Amniotic epithelial cell (primary cell): ENCODE measurements at places on chromosomes 4 and X.
A peak's percentile ranks its signal among the peaks of the same experiment; 100 is the strongest.

- DNase-seq = no peak
Observed at GRCh38 chrX:39065051-39065871, 264.0 kb downstream of the MID1IP1 start.

DNA sequence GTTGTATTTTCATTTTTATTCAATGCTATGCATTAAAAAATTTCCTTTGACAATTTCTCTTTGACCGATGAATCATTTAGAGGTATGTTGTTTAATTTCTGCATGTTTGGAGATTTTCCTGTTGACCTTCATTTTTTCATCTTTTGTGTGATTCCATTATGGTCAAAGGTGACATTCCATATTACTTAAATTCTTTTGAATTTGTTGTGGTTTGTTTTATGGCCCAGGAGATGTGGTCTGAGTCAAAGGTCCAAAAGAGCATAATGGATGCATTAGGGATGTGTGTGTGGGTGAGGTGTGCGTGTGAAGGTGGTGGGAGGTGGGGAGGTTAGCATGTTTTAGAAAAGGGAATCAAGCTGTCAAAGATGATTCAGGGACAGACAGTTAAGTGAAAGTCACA lies 76.0 kb upstream of the GIMD1 start:
- DNase-seq = no peak

- DNase-seq = no peak
Observed at GRCh38 chr4:81620442-81620841, 148.7 kb upstream of the RASGEF1B start.

GRCh38 chr4:146458594-146458993 lies 63.1 kb downstream of the SLC10A7 start:
- no peak for DNase-seq

DNA sequence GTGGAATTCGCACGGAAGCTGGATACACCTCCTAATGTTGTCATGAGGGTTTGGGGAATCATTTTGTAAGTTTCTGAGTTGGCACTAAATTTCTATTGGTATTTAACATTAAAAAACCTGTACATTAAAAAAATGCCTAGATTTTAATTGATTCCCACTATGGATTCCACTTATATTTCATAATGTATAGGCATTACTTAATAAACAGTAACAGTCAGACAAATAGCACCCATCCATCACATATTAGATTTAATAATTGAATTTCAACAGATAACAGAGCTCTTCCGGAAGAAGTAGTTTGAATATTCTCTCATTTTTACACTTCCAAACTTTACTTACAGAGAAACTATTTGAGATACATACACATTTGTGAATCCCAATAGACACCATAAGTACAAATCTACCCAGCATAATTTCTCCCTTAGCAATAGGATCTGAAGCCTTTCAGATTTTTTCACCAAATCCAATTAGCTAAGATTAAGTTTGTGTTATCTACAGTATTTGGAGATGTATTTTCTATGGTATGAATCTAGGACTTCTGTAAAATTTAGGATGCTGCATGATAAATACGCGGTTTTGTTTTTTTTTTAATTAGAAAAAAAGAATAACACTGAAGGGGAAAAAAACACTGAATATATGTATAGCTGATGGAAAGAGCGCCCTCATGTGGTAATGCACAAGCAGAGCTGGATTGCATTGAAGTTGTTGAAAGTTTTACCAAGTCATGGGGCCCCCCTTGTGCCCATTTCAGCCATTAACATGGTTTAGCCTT lies 12.2 kb upstream of the ODAM start:
- DNase-seq = peak; percentile 60

DNA sequence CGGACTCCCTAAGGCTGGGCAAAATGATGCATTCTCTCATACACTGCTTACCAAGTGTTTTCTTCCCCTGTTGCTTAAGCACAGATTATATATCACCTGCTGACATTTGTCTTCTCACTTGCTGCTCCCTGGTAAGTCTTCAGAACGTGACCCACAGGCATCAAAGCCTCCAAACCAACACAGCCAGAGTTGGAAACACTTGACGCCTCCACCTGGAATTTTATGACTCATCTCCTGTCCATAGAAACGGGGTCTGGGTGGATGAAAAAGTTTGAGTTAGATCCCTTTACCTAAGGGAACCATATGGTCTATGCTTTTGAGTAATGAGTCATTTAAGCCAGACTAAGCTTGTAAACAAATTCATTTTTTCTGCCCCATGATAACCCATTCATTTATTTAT lies 251.6 kb downstream of the USP46 start:
- DNase-seq = no peak

- DNase-seq = no peak
Observed at GRCh38 chr4:27145597-27145996, 285.0 kb downstream of the STIM2 start.

DNA sequence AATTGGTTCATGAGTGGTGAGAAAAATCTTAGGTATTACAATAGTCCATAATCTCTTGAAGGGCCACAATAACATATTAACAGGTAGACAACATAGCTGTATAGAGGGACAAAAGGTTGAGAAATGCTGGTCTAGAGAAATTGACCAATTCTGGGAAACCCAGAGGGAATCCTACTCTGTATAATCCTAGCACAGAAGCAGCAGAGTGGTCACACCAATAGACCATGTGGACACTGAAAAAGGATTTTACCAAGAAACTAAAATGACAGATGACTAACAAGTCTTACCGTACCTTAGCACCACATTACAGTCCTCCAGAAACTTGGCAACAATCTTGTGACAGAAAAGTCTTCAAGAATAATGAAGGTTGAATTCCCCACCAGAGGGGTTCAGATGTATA lies 169.1 kb upstream of the PCDH18 start:
- DNase-seq = no peak

DNA sequence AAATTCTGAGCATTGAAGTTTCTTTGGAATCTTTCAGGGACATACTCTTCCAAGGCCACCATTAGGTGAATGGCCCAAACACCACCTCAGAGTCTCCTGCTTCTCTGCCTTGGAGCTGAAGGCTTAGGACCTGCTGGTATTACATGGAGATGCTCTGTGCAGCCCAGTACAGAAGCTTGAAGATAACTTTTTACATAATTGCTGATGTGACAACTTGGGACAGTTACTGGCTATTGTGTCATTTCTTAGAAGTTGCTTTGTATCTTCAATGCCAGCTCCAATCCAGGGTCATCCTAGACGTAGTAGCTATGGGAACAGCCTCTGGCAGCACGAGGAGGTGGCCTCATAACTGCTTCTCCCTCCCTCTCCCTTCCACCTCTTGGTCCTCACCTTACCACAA lies 60.5 kb downstream of the RTL5 start:
- DNase-seq = no peak

GRCh38 chrX:47623540-47624027 lies 3.9 kb upstream of the SYN1 start:
- DNase-seq = peak; percentile 81

DNA sequence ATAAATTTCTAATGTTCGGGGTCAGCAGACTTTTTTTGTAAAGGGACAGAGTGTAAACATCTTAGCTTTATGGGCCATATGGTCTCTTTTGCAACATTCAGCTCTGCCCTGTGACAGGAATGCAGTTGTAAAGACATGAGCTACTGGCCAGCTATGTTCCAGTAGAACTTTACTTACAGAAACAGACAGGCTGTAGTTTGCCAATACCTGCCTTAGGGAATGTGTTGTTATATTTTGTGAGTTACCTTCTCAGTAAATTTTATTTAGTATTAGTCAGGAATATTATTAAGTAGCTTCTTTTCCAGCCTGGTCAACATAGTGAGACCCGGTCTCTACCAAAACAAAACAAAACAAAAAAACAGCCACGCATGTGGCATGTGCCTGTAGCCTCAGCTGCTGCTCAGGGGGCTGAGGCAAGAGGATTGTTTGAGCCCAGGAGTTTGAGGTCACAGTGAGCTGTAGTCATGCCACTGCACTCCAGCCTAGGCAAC lies 48.7 kb downstream of the HTT start:
- peak; percentile 86 for DNase-seq

GRCh38 chr4:99025506-99025905 lies 30.0 kb downstream of the METAP1 start:
- no peak for DNase-seq

GRCh38 chr4:153419029-153419428 lies 47.1 kb upstream of the TMEM131L start:
- no peak for DNase-seq

GRCh38 chrX:17413228-17413627 lies 38.2 kb downstream of the NHS start:
- DNase-seq = peak; percentile 3

- DNase-seq = peak; percentile 53
Observed at GRCh38 chr4:11421116-11421515, 7.6 kb downstream of the HS3ST1 start.

- no peak for DNase-seq
Observed at GRCh38 chr4:14151101-14151500, 523.6 kb upstream of the BOD1L1 start.

- DNase-seq = peak; percentile 33
Observed at GRCh38 chr4:26135331-26135730, 185.5 kb upstream of the RBPJ start.

- no peak for DNase-seq
Observed at GRCh38 chr4:188139141-188139540, at the start of gene TRIML1. TSS of gene TRIML1 (plus strand) at chr4:188139441. CDS start at chr4:188139559, 118 bp downstream.

DNA sequence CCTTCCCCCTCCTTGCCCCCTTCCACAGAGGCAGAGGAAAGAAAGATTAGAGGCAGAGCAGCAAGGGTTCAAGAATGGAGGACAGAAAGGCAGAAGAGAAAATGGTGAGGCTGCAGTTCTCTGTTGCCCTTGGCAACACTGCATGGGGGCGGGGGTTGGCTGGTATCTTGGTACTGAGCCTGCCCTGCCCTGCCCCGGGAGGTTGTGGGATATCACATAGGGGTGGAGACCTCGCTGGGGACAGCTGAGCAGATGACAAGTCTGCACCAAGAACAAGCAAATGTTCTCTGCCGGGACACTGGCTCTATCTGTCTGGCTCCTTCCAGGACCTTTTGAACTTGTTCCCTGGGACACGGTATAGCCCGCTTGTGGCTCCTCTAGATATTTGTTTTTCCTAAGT lies 39.8 kb downstream of the NHS start:
- no peak for DNase-seq

DNA sequence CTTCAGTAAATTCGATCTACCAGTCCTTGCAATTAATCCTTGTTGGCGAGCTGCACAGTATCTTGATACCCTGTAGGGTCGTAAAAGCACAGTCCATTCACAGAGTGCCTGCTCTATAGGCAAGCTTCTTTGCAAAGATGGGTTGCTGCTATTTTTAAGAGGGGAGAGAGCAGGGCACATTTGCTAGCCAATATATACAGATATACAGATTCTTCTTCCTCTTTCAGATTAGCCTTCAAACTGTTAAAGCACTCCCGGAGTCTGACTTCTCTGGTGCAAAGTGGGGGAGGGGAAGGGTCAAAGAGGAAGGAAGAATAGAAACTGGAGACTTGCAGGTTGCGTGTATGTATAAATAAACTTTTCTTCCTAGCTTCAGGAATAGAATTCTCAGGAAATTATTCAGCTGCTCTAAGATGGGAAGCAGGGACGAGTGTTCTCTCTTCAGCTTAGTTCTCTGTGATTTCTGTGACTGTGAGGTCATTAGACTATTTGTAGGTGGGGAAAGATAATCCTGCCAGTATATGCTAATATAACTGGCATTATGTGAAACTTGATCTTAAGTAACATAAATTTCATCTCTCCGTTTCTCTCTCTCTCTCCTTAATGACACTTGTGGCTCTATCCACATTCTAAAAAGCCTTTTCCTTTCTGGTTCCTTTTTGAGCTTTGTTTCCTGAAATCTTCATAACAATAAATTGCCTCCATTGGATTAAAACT lies at the start of gene CYSLTR1:
CYSLTR1 (minus strand) TSS at position 242 of the 717 bp plus-strand sequence. CDS start 53,865 bp downstream, outside the sequence.
- DNase-seq = no peak

DNA sequence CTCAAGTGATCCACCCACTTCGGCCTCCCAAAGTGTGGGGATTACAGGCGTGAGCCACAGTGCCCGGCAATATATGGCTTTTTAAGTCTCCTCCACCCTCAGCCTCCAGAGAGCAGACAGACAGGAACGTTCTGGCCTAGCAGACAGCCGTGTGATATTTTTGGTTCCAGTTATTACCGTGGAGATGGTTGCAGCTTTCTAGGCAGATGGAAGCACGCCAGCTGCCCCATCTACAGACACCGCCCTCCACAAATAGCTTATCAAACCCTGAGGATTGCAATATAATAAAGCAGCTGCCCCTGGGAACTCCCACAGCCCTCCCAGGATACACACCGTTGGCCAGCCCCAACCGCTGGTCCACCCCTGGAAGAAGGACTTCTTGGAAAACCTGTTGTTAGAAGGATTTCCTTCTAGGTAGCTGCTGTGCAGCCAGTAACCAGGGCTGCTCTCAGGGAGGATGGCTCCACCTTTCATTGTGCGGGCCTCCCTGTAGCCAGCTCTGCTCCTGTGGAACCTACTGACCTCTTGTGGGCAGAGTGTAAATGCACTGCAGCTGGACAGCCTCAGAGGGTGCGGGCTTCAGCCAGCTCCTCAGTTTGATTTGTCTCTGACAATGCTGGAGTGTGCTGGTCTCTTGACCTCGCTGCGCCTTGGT lies 44.0 kb downstream of the SLC25A5 start:
- DNase-seq = peak; percentile 64

DNA sequence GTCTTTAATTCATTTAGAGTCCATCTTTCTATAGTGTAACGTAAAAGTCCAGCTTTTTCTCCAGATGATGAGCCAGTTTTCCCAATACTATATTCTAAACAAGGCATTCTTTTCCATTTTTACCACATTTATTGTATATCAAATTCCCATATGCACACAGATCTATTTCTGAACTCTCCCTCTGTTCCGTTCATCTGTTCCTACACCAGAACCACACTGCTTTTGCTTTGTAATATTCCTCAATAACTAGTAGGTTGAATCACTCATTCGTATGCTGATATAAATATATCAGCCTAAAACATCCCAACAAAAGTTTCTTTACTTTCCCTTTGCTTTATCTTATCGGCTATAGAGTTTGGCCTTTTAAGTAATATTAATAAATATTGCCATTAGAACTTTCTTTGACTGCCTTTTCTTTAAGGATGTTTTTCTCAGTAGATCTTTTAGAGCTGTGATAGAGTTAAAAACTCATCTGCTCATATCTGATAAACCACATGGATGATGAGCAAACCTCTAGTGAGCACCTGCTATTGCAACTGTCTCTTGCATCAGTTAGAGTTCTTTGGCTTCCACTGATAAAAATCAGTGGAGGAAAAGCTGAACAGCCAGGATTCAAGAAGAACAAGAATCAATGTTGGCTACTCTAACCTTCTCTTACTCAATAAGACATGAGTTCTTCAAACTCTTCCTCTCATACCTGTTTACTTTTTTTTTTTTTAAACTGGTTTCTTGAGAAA lies 13.1 kb upstream of the RPL34 start:
- no peak for DNase-seq

DNA sequence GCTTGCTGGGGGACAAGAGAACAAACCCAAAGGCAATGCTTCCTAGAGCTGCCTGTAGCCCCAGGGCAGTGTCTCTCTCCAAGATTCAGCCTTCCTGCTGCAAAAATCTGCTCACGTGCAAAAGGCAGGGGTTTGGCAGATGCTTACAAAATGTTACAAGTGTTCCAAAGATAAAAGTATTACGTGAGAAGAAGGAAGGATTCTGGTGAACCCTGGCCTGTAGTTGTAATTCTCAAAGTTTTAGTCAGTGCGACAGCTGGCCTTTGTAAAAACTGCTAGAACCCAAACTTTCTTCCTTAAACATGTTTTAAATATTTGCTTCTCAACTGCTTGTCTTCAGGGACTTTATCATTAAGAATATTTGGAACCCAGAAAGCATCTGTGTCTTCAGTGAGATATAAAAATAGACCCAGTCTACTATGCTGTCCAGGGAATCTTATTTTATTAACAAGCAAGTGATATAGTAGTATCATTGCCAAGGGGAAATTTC lies 232.3 kb downstream of the FRMPD4 start:
- DNase-seq = peak; percentile 51
